ENCODE measurements at places on chromosomes 2 and 18.

DNA sequence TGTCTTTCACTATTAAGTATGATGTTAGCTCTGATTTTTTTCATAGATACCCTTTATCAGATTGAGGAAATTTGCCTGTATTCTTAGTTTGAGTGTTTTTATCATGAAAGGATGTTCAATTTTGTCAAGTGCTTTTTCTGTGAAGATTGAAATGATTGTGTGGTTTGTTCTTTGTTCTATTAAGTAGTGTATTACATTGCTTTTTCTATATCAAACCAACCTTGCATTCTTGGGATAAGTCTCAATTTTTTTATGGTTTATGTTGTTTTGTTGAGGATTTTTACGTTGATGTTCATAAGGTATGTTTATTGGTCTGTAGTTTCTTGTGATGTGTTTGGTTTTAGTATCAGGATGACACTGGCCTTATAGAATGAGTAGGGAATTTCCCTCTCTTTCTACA is 19.1 kb downstream of the PDK1 start:
- DNase-seq = no peak

- DNase-seq = no peak
Measured at GRCh38 chr2:200592406-200593075, 6.7 kb downstream of the AOX1 start.

DNA sequence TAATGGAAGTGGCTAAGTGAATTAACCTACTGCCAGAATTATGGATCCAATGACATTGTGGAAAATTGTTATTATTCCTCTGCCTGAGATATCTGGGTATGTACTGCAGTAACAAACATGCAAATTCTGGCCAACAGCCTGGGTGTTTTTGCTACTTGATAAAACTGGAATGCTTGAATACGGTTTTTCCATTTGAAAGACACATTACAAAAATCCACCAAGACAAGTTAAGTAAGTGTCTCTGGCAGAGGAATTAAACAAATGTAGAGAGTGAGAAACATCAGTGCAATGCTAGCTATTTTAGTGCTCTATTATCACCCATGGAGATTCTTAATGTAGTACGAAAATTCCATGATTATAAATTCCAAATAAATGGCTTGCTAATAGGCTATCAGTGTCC is 312.4 kb upstream of the MEIS1 start:
- no peak for DNase-seq

- DNase-seq = no peak
Measured at GRCh38 chr2:239004274-239005015, 156.6 kb downstream of the TWIST2 start.

- no peak for DNase-seq
Measured at GRCh38 chr2:109384308-109385271, 229.2 kb downstream of the SEPTIN10 start.

DNA sequence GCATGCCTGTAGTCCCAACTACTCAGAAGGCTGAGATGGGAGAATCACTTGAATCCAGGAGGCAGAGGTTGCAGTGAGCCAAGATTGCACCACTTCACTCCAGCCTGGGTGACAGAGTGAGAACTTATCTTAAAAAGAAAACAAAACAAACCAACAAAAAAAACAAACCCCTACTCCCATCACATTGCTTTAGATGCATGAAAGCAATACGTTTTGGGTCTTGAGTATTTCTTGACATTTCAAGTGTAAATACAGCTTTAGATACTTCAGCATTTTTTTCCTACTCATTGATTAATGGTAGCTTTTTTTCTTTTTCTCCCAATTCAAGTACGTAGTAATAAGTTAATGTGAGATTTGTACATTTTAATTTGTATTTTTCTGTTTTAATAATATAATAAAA is 20.3 kb downstream of the RASGRP3 start:
- no peak for DNase-seq

DNA sequence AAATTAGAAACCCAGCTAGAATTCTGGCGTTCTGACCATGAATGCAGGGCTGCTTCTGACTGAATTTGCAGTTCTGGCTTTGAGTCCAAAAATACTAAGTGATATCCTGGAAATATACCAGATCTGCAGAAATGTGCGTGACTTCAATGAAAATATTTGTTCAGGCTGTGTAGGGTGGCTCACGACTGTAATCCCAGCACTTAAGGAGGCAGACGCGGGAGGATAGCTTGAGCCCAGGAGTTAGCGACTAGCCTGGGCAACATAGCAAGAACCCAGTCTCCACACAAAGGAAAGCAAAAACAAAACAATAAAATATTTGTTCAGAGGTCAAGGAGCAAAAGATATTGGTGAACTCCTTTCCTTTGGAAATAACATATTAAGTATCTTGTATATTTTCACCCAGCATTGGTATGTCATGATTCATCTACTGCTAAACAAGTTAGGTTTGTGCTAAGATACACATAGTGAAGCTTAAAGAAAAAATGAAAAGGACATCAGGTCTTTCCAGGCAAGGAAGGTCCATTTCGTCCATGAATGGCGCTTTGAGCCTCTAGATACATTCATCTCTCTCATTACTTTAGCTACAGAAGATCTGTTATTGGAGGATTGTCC is 239.2 kb downstream of the CMPK2 start:
- DNase-seq = no peak

GRCh38 chr2:170024721-170025120 is 153.2 kb upstream of the MYO3B start:
- no peak for DNase-seq

DNA sequence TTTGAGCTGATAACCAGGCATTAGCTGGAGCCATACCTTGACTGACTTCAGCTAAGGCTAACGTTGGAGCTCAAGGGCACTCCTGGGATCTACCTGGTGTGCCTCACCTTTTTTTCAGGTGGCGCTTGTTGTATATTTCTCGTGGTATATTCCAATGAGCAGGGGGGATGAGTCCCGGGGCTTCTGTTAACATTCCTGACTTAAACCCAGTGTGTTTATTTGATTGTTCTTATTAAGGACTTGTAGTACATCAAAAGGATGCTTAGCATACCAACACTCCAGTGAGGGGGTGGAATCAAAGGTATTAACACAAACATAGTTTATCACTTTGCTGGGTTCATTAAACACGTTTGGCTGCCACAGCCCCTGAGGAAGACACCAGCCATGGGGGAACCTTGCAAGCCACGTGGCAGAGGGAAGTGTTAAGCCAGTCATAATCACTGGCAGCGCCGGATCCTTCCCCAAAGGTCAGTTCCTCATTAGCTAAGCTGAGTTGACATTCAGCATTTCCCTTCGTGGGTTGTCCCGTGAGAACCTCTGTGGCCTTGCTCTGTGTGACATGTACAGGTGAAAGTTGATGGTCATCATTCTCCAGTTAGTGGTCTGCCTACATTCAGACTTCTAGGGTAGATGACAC is 119.5 kb upstream of the MCFD2 start:
- DNase-seq = no peak

- DNase-seq = no peak
Measured at GRCh38 chr18:62384610-62385097, 59.5 kb downstream of the TNFRSF11A start.

DNA sequence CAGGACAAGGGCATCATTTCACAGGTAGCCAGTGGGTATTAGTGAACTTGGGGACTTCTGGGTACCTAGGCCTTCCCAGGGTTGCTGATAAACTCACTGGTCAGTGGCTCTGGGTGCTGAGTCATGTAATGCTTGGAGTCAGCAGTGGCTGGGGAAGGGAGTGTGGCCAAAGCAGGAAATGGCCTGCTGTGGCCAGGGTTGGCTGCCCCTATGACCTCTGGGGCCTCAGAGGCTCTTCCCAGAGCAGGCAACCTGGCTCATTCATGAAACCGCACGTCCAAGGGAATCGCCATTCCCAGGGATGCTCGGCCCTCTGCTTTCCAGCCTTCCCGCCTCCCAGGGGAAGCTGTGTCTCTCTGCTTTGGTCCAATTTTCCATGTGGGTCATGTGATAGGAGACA is 294.9 kb downstream of the DYSF start:
- DNase-seq = no peak

DNA sequence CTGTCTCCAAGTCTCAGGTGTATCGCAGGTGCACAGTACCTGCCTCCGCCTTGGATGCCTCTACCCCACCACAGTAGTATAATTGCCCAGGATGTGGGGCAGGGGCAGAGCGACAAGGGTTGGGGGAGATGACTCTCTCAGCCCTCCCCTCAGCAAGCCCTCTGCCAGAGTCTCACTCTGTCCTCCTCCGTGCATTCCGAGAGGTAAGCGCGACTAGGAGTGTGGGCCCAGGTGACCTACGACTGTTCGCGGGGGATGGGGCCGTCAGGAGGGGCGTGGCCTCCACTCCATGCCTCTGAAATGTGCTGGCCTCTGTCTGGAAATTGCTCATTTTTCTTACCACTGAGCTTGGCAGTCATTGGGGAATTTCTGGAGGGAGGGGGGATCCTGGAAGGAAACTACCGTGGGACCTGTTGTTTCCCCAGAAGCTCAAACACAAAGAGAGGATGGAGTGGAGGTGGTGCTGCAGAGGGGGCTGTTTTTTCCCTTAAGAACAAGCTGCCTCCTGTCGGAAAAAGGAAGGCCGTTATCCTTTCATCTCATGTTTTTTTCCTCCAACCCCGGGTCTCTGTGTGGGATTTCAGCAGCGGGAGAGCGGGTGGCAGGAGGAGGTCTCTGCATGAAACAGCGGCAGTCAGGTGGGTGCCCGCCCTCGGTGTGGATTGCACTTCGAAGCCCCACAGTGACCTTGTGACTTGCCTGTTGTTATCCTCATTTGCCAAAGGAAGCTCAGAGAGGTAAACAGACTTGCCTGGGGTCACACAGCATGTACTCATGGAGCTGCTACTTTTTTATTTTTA is 13.0 kb upstream of the RALB start:
- no peak for DNase-seq

- no peak for DNase-seq
Measured at GRCh38 chr2:164913011-164913410, 42.3 kb downstream of the SLC38A11 start.

DNA sequence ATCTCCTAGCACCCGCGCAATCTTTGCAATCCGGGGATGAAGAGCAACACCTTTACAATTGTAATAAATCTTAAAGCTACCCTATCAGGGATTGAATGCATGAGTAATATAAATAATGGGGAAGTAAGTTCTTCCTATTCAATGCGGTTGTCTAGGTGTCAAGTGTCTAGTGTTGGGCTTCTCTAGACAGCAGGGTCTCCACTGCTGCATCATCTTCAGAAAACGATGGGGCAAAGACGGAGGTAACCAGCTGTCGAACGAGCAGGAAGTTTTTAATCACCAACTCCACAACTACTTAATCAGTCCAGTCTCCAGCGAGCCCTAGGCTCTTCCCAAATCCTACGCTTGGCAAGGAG is 573 bp downstream of the STAM2 start:
- DNase-seq = no peak

DNA sequence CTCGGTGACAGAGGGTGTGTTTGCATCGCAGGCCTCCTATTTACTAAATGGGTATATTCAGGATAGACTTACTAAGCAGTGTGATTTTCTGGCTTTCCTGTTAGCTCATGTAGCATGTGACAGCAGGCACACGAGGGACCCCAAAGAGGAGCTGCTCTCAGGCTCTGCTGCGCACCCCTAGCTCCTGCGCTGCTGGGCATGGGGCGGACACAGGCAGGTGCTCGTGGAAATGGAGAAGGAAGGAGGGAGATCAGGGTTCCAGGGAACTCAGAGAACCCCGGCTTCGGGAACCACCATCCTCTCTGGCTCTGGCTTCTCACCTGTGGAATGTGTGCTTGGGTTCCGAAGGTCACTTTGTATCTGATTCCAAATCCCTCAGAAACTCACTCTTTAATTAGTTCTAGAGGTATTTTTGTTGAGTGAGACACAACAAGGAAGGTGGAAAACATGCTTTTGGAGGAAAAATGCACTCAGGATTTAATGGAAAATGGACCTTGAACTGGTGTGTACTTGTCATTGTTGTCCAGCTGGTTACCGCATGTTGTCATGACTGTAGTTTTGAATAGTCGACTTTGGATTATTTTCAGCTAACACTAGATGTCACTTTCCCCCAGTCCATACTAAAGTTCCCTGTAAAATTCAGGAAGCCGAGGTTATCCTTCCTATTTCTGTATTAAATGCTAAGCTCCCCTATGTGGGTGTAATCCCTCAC is 3.5 kb downstream of the SNTG2 start:
- DNase-seq = no peak

DNA sequence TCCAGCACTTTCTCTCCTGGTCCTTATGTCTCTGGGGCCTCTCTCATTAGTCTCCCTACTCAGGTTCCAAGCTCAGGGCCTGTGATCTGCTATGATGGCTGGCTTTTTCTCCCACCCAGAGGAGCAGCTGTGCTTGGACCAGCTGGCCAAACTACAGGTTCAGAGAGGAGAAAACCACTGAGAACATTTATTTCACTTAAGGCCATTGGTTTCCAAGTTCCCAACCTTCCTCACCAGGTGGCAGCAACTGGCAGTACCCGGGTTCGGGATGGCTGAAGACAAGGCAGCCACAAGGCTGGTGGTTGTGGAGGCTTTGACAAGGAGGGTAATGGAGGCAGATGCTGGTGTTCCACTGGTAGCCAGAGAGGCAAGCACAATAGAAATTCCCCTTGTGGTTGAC is 29.9 kb upstream of the SELENOI start:
- DNase-seq = no peak

- no peak for DNase-seq
Measured at GRCh38 chr2:200122683-200123082, 167.3 kb downstream of the MAIP1 start.

GRCh38 chr2:88265352-88266303 is 95.5 kb downstream of the THNSL2 start:
- no peak for DNase-seq

DNA sequence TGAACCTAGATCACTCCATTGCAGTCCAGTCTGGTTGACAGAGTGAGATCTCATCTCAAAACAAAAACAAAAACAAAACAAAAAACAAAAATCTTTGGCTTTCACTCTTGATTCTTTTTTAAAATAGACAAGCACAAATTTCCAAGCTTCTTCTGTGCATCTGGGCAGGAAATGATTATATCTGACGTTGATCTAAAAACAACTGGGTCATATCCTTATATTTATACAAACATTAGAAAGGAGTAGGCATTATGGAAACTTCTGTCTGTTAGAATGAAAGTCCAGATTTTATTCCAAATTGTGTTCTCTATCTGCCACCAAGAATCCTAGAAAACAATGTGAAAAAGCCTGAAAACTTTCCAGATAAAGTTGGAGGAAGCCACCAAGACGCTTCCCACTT is 26.2 kb upstream of the PMAIP1 start:
- DNase-seq = no peak

GRCh38 chr18:41765460-41765859 is 189.6 kb upstream of the PIK3C3 start:
- DNase-seq = no peak

DNA sequence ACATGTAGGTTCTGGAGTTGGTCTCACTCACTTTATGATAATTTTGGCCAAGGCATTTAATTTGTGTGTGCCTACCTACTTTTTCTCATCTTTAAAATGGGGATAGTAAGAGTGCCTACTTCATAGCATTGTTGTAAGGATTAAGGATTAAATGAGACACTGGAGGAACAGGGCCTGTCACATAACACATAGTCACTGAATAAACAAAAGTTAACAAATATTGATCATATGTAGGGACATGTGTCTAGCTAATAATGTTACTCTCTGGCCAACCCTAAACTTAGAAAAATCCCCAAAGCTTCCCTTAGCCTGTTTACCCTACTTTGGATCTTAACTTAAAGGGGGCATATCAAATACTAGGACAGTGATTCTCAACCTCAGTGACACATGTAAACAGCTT is 169.9 kb downstream of the MYO1B start:
- DNase-seq = no peak
